Cerebellum (tissue), 4 donors: ENCODE measurements at places on chromosomes 5 and 9. TPM values are rescaled to one million over a fixed set of nuclear protein-coding genes. Genes with fewer than 3 reads are reported as not detected.

The ADAMTSL1 gene
- total RNA-seq, result 17.5 TPM

The NUTM2G gene
- not detected for total RNA-seq

The TAF11L5 gene
- total RNA-seq, result not detected

The PCDHA9 gene
- total RNA-seq, result 22.7 TPM

The PCDHB6 gene
- total RNA-seq, result 3.7 TPM

The PLAC8L1 gene
- total RNA-seq, result not detected

DNA sequence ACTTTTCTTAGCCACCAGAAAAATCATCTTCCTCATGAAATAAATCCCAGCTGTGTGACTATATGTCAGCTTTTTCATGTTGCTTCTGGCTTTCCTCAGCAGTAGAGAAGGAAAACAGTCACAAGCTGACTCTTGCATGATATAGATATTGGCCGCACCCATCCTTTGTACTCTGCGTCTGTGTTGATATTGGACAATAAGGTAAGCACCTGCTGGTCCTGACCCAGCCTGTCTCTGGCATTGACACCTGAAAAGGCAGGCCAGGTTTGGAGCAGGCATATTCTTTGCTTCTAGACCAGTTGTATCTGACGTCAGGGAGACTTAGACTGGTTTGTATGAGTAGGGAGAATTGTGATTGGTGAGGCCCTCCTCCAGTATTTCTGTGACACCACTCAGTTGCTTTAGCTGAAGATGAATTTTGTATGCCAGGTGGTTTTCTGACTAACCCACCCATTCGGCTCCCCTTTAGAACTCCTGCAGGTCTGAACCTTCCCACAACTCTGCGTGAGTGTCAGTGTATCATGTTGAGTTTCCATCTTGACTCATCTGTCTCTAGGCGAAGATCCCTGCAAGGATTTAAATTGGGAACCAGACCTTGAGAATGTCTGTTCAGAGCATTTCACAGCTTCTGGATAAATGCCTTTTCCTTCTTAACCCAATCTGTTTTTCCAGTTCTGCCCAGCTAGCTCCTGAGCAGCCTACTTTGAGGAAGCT, 151.2 kb upstream of the RUSC2 start:
- no peak for DNase-seq

- no peak for DNase-seq
These were observed 335.6 kb downstream of the ZSWIM6 start for GRCh38 chr5:61667525-61668218.

GRCh38 chr9:95082401-95083084, 235.0 kb downstream of the FANCC start:
- DNase-seq, result peak; percentile 48

DNA sequence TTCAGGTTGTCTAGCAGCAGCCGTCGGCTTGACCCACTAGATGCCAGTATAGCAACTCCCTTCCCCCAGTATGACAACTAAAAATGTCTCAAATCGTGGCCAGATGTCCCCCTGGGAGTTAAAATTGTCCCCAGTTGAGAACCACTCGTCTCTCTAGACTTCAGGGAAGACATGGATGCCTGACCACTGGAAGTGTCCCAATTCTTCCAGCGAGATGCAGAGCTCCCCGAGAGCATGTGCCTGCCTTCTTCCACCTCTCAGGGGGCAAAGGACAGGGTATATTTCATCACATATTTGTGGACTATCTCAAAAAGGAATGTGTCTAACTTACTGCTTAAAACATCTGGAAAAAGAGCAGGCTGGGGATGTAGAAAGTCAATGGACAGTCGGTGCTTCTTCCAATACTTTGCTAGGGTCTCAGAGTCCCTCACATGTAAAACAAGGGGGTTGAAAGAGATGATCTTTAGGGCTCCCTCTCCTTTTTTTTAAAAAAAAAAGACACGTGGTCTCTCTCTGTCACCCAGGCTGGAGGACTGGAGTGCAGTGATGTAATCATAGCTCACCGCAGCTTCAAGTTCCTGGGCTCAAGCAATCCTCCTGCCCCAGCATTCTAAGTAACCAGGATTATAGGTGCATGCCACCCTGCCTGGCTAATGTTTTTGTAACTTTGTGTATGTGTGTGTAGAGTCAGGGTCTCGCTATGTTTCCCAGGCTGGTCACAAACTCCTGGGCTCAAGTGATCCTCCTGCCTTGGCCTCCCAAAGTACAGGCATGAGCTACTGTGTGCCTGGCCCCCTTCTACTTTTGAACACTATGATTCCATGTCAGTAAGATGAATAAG, 190.6 kb downstream of the DAB2IP start:
- DNase-seq, result no peak

- DNase-seq, result no peak
These were observed 72.4 kb downstream of the ZCCHC7 start for GRCh38 chr9:37192803-37193202.

DNA sequence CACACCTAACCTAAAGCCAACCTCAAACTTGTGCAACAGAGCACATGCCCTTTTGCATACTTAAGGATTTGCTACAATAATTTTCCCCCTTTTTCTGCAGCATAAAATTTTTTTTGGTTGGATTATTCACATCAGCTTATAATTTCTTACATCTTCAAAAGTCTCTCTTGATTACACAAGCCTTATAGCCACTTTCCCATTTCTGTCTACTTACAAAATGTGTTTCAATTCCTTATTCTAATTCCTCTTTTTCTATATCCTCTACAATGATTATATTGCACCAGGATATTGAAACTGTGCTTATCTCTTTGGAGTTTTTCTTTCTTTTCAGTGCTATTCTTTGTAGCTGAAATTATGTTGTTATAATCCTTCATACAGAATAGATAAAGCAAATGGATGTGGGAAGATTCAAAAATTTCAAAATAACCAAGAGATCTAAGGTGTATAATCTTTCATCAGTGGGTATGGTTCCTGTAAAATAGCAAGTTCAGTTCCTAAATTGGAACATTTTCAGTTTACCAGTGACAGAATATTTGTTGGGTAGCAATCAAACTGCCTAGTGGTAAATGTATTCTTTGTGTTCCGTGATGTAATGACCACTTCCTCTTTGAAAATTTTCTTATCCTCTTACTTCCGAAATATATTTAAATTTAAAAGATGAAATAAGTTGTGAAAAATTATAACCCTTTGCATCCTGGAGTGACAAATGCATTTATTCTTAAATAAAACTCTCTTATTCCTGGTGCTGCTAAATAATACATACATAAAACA, 386.8 kb upstream of the CHD1 start:
- DNase-seq, result no peak

- DNase-seq, result no peak
These were observed at the start of gene GOLGA2 for GRCh38 chr9:128275198-128276007. Gene GOLGA2 (minus strand): TSS chr9:128276007. CDS start chr9:128275976, 31 bp downstream.

DNA sequence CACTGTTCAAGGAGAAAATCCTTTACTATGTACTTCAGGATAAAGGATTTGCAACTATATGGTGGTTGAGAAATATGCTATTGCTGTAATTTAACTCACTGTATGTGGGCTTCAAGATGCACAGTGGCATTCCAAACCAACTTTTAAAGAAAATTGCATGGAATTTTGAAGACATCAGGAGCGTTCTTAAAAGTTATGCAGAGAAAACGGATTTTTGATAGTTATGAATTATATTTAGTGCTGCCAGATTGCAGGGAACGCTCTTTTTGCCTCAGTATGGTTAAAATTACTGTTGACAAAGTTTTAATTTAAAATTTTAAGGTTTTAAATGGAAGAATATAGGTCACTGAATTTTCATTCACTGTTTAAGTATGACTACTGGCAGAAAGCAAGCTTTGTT, 336.1 kb upstream of the EFNA5 start:
- DNase-seq, result no peak

- DNase-seq, result peak; percentile 76
These were observed 38.5 kb downstream of the UBTD2 start for GRCh38 chr5:172245046-172245445.

DNA sequence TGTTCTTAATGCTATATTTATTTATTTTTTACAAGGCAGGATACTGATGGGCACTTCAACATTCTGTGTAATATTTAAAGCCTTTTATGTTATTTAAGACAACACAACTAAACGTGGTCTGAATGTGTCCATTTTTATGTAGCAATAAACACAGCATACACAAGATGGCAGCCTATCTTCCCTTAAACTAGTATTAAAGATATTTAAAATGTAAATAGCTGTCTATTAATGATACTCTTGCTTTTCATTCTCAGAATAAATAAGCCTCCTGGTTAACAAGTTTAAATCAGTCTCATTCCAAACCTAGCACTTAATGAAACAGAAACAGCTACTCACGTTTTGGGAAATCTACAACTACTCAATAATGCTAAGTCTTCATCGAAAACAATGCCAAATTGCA, 315.7 kb downstream of the MCTP1 start:
- no peak for DNase-seq

GRCh38 chr5:73484511-73484910, 13.7 kb upstream of the BTF3 start:
- DNase-seq, result no peak

GRCh38 chr9:80094176-80094771, 522.5 kb downstream of the TLE4 start:
- DNase-seq, result no peak

GRCh38 chr5:35114698-35115097, 66.9 kb upstream of the AGXT2 start:
- DNase-seq, result no peak

GRCh38 chr5:174837919-174838902, 113.8 kb downstream of the MSX2 start:
- no peak for DNase-seq

- no peak for DNase-seq
These were observed 162.5 kb upstream of the KIF2A start for GRCh38 chr5:62143268-62144229.

GRCh38 chr5:143552680-143553079, 149.2 kb upstream of the NR3C1 start:
- no peak for DNase-seq

DNA sequence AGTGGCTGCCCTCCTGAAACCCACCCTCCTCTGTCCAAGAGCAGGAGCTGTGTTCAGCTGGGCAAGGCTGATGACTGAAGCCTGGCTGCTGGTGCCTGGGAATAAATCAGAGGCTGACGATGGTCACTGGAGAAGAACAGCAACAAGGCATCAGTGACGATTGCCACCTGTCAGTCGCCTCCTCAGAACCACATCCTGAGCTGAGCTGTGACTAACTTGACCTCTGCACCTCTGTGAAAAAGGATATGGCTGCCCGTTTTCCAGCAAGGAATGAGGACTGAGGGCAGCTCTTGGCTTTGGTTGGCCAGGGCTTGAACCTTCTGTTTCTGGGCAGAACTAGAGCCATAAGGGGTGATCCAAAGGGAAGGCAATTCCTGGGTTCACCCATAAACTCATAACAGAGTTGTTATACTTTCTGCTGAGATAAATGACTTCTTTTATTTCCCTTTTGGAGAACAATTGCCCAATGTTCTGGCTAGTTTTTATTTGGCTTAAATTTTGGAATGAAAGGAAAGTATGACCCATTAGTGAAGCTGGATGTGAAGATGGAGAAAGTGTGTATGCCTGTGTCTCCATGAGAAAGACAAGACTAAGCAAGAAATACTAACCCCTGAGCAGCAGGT, 40.1 kb downstream of the TRIP13 start:
- no peak for DNase-seq

DNA sequence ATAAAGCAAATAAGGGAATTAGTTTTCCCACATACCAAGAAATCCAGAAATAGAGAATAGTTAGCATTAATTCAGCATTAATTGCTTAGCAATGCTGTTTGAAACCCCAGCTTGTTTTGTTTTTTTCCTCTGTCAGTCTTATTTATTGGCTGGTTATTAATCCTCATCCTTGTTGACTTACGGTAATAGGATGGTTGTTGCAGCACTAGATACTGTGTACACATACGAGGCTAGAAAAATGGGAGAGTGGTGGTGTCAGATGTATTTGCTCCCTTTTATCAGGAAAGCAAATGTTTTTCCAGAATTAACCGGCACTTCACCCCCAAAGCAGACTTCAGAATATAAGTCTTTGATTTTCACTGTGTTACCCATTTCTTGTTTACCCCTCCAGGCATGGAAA, 60.4 kb downstream of the ERBIN start:
- DNase-seq, result no peak

DNA sequence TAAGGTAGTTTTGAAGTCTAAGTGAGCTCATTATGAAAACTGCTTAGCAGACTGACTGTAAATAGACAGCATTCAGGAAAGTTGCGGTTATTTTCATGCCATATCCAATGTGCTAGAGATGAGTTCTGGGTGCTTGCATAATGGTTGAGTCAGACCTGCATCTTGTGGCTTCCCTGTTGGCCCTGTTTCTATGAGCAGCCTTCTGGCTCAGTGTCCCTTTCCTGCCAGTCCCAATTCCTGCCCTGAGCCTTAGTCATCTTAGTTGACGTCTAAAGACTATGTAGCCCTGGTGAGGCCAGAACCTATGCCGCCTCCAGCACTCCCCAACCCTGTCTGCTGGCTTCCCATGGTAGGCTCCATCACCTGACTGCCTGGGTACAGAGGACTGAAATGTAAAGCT, 76.3 kb upstream of the TNFSF8 start:
- no peak for DNase-seq

DNA sequence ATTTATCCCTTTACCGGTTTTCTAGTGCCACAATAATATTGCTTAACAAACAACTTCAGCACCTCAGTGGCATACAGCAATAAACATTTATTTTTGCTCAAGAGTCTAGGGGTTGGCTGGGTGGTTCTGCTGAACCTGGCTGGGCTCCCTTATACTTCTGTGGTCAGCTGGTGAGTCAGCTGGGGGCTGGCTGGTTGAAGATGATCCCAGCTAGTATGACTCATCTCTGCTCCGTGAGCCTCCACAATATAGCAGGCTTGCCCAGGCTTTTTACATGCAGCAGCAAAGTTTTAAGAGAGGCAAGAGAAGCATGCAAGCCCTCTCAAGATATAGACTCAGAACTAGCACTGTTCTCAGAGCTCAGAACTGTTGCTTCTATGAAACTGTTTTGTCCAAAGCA, 523.5 kb upstream of the CLINT1 start:
- peak; percentile 82 for DNase-seq

- DNase-seq, result no peak
These were observed 32.6 kb upstream of the SLC6A19 start for GRCh38 chr5:1168796-1169195.

GRCh38 chr5:180047667-180048066, 23.9 kb downstream of the RNF130 start:
- peak; percentile 55 for DNase-seq

DNA sequence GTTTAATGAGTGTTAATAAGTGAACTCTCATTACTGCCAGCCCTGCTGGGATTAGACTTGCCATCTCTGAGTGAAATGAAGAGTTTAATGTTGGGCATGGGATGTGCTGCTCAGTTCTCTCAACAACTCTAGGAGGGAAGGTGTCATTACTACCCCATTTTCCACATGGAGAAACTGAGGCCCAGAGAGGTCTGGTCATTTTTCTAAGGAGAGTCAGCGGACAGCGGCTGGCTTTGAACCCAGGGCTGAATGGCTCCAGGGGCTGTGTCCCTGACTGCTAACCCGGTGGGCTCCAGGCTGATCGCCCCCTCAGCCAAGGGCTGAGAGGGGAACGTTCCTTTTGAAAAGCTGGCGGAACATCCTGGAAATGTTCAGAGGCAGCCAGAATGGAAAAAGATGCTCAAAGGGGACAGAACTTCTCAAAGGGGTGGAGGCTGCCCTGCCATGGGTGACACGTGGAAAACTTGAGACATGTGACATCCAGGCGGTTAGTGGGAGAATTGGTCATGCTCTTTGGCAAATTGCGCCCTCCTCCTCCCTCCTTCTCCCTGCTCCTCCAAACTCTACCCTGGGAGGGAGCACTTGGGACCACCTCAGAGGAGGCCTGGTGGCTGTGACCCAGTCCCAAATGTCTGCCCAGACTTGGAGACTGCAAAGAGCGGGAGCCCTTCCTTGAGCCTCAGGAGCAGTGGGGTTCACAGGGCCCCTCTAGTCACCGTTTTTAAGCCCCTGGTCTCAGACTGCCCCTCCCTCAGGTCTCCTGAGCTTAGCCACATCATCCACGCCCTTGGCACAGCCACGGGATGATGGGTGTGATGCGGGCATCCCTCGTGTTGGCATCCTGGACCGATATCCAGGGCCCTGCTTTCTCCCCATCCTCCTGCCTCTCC, 28.7 kb downstream of the DNM1 start:
- no peak for DNase-seq
